ENCODE measurements at places on chromosomes 12 and 14.

- DNase-seq: no peak
Measured at GRCh38 chr12:96153131-96153725, 40.9 kb upstream of the ELK3 start.

DNA sequence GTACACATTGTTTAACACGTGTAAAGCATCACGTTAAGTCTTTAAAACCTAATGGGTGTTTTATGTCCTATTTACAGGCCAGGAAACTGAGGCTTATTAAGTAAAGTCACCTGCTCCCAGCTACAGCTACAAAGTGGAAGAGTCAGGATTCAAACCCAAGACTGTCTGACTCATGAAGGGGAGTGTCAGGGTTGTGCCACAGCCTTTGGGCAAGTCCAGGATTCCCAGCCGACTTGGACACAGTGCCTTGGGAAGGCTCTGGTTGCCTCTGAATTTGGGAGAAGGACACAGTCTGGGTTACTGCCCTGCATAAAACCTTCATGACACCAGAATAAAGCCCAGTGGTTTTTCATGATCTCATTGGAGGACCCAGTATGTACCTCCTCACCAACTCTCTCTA lies 7.3 kb downstream of the RNU4-2 start:
- DNase-seq: no peak

DNA sequence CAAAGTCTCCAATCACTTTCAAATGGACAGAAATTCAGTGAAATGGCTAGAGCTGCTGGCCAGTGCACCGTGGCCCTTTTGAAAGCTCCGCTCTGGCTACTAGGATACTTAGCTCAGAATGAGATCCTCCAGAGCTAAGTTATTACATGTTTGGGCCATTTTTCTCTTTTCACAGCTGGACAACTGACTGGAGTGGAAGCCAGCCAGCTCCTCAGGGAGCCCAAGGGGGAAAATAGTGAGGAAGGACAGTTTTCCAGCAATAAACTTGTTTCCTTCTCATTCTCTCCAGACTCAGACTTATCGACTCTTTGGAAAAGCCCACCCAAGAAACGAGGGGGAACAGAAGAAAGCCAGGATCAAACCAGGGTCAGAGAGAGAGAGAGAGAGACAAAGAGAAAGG lies 266.0 kb downstream of the KSR2 start:
- no peak for DNase-seq

DNA sequence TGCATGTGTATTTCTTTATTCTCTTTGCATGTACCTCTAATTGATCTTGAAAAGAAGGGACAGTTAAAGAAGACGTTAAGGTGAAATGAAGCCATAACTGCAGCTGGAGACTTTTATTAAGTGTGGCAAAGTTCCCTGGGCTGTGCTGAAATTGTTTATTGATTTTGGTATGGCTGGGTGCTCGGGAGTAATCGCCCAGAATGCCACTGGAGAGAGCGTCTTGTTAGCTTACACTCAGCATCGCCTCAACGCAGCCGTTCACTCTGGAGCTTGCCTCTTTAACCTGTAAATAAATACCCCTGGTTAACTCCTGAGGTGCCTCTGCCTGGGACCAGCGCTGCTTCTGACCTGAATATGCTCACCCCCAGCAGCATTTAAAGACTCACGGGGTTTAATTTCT lies 98.6 kb downstream of the GPATCH2L start:
- DNase-seq: no peak

DNA sequence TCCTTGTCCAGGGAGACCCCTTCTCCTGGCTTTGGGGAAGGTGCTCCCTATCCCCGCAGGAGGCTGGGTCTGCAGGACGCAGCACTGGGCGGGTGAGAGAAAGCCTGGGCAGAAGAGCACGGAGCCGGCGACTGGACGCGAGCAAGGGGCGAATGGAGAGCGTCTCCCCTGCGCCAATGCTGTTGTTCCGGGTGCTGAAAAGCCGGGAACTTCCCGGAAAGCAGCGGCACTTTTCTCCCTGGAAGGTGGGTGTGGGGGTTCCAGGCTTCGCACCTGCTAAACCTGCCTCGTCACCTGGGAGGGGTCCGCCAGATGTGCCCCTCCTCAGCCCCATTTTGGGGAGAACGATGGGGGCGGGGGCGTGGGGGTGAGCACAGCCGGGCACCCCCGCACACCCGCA lies 417.1 kb upstream of the TMTC1 start:
- DNase-seq: no peak

GRCh38 chr14:71122866-71123565 lies 215.8 kb downstream of the PCNX1 start:
- no peak for DNase-seq

- DNase-seq: peak; percentile 48
Measured at GRCh38 chr14:64444984-64445845, 20.1 kb upstream of the AKAP5 start.

Data from fibroblast of skin of left biceps (primary cell).